T-helper 17 cell (primary cell): ENCODE measurements at places on chromosomes 5 and 9. TPM values are rescaled to one million over a fixed set of nuclear protein-coding genes. Genes with fewer than 3 reads are reported as not detected.

DNA sequence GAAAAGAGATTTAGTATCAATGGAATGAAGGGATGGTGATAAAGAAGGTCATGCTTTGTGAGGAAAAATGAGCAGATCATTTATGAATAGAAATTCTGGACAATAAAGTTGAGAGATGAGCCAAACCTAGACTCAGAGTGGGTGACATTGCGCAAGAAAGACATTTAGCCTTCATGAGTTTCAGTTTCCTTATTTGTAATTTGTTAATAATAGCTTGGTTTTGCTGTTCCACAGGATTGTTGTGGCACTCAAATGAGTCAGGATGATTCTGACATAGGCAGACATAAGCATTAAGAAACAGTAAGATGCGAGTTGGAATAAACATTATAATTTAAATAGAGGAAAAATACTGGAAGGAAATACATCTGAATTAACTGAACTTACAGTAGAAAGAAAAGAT lies 34.8 kb downstream of the ITGA2 start:
- no peak for DNase-seq

Gene SPEF2
- total RNA-seq, result 4.5 TPM

Gene TERT
- total RNA-seq, result 0.10 TPM

Gene IL3
- total RNA-seq, result not detected

DNA sequence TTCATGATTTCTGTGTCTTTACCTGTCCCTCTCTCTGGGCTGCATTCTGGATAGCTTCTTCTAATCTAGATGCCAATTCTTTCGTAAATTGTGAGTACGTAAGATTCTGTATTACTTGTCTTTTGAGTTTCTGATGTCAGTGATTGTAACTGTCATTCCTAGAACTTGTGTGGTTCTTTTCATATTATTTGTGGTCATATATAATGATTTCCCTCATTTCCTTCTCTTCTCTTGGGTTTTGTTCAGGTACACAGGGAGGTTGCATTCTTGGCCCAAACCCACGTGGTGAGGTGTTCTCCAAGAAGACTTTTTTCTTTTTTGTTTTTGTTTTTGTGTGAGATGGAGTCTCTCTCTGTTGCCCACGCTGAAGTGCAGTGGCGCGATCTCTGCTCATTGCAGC lies 13.8 kb downstream of the UGCG start:
- no peak for DNase-seq

- no peak for DNase-seq
Measured at GRCh38 chr5:171418982-171419687, at the start of gene FGF18. FGF18 (plus strand) TSS chr5:171419647; CDS start chr5:171420200, 553 bp downstream.

Gene PGGT1B
- total RNA-seq, result 39.3 TPM

- no peak for DNase-seq
Measured at GRCh38 chr9:112569186-112569585, 82.6 kb downstream of the KIAA1958 start.

Gene PCDHA9
- total RNA-seq, result not detected

DNA sequence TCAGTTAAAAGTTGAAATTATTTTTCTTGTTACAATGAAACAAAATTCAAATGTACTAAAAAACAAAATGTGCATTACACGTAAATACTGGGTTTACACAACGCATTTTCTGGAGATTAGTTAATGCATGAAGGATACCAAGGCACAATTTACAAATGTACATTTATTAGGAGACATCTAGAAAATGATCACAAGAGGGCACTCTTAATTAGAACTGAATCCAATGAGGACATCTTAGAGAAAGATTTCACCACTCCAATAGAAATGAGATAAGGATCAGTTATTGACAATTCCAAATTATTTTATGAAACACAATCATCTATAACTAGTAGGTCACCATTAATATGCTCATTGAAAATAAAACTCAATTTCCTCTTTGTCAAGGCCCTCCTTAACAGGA lies 36.6 kb upstream of the CDH12 start:
- no peak for DNase-seq

DNA sequence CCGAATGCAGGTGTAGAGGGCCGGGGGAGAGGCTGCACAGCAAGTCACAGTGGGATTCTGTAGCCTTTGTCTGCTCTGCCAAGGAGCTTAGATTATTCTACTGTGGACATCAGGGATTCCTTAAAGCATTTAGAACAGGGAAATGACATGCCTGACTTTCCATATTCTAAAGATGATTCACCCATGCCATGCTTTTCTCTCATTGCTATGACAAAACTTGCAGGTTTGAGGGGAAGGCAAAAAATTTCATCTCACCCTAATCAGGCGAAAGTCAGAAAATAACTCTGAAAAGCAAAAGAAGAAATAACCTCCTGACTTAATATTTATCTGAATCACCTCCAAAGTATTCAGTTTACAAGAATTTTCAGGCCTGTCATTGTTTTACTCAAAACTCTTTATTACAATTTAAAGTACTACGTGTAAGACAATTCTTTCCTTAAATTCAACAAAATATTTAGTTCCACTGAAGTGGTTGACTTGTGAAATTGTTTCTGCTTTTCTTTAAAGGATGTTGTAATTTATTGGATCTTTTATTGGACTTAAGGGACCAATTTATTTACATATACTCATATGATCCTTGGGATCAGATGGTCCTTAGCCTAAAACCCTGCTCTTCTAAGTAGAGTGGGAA lies 30.0 kb upstream of the GAS1 start:
- no peak for DNase-seq

Gene PRUNE2
- 0.40 TPM for total RNA-seq

- DNase-seq, result no peak
Measured at GRCh38 chr5:172871536-172871935, 37.5 kb downstream of the ERGIC1 start.

DNA sequence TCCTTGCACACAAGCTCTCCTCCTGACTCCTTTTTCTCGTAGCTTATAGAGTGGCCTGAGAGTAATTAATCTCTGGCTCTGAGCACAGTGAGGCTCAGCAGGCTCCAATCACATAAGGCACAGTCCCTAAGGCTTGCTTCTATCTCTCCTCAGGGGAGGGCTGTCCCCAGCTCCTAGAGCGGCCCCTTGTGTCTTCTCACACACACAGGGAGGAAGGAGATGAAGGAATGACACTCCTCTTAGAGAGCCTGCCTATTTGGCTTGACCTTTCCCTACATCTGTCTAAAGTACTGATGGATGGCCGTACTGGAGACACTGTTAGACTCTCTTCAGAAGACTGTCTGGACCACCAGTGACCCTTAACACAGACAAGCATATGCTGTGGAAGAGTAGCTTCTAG lies 12.9 kb downstream of the TAS2R1 start:
- DNase-seq, result no peak

Gene PRELID1
- 44.9 TPM for total RNA-seq

Gene DMRT2
- total RNA-seq, result not detected

DNA sequence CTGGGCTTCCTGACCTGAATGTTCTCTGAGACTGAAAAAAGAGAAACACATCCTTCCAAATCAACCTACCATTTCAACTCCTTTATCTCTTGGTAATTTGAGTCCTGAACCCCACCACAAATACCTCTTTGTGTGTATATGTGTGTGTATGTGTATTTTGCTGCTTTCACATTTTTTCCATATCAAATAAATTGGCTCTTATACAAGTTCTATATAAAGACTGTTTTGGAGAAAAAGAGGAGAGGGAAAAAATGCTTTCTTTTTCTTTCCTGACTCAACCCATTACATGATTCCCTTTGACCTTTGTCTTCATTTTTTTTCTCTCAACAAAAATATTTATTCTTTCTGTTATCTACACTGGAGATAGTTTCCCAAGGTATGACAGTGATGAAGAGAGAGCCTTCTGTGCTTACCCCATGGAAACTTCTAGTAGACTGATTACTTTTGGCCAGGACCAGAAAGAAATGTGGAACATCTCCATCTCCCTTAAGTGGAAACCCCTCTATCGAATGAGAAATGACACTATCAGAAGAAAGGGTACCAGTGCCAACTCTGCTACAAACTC lies 85.3 kb downstream of the PAPPA start:
- DNase-seq, result no peak

DNA sequence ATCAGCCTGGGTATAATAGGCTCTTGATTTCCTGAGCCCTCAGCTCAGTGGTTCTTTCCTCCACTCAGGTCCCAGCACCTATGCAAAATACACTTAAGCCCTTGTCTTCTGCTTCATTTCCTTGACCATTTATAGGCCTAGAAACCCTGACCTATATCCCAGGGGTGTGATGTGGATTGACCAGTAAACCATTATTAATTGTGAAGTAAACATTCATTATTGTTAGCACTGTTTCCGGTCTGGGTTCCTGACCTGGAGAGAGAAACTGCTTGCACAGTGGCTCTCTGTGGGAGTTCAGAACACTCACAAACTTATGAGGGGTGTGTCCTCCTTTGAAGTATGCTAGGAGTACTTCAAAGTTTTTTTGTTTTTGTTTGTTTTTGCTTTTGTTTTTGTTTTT lies 19.6 kb upstream of the TOMM5 start:
- no peak for DNase-seq

DNA sequence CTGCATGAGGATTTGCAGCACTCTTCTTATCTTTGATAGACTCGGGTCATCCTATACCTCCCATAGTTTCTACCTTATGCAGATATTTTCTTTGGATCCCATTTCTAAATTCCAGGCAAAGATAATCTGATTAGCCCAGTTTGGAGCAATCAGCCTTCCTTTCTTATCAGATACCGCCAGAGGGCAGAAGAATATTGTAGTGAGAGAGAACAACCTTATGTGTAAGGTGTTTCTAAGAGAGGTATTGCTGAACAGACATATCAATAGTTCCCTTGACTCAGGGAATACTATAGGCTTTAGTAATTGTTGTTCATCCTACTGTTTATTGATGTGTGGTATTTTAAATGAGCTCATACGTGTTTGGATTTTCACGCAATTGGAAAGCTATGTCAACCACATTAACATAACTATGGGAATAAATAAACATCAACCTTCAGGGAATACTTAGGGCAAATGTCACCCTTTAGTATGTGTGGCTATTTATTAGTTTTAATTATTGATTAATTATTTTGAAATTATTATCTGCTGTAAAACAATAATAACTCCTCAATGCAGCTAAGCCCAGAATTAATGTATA lies 1435.2 kb upstream of the CDH9 start:
- DNase-seq, result no peak

- no peak for DNase-seq
Measured at GRCh38 chr5:173664154-173664526, 47.7 kb upstream of the BOD1 start.

DNA sequence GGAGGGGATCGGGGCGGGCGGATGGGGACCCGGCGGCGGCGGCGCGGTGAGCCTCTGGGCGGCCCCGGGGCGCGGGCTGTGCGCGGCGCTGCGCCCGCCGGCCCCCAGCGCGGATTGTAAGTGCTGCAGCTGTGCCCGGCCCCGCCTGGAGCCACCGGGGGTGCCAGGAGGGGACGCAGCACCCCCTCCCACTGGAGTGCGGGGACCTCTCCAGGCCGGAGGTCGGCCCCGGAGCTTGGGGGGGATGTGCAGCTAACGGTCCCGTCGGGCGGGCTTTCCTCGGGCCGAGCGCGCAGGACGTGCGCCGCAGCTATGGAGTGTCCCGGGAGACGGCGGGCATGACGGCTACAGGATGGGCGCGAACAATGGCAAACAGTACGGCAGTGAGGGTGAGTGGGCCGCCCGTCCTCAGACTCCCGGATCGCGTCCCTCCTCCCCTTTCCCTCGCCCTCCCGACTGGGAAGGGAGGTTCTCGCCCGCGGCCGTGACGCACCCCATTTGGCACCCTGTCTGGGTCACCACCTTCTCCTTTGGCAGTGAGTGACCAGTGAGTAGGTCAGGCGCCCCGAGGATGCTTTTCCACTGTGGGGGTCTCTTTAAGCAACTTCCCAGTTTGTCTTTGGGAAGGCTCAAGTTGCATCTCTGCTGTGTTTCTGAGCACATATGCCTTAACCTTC lies 483 bp downstream of the FBXL7 start:
- DNase-seq, result no peak

DNA sequence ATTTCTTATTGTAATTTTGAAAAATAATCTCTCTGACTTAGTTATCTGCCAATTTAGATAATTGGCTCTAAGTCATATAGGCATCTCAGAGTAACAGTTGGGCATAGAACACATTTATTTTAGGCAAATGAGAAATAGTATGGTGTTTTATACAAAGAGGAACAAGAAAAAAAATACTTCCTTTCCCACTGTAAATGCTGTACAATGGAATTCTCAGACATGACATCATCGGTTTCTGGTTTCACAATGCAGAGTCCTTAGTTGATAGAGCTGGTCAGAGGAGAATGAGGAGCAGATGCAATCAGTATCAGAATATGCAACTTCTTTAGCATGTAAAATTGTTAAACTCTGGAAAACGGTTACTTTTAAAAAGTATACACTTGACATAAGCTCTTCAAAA lies 49.4 kb downstream of the PLK2 start:
- no peak for DNase-seq

- no peak for DNase-seq
Measured at GRCh38 chr5:107878661-107879060, 207.9 kb upstream of the EFNA5 start.

GRCh38 chr5:173204185-173204979 lies 30.6 kb downstream of the NKX2-5 start:
- DNase-seq, result no peak

DNA sequence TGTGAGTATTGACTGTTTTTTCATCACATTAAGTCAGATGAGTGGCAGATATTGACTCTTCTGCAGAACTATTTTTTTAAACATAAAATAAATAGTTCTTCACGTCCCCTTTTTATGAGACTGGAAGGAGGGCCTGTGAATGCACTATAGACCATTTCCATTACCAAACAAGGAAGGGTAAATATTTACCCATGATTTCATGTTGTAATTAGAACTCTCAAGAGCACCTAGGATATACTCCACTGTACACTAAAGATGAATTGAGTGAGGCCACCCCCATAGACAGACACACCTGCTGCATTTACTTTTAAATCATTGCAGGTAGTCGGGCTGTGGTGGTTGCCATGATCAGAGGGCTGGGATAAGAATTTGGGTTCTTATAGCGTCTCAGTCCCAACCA lies 22.6 kb downstream of the SLC36A1 start:
- no peak for DNase-seq

DNA sequence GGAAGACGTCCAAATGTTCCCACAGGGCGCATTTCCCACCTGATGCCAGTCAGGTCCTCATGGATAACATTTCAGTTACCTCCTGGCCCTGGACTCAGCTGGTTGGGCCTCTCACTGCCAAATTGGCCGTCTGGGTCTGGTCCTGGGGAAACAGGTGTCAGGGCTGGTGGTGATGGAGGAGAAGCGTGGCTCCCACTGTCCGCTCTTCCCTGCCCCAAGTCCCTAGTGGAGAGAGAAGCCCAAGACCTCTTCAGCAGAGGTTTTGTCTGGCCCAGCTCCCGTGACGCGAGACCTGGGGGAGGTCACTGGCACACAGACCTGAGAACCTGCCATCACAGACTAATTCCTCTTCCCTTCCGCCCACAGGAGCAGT lies 27.8 kb upstream of the PRDM12 start:
- DNase-seq, result no peak

GRCh38 chr5:172530406-172530805 lies 76.1 kb upstream of the SH3PXD2B start:
- DNase-seq, result no peak

- DNase-seq, result no peak
Measured at GRCh38 chr5:171989276-171989675, 17.2 kb downstream of the FBXW11 start.

DNA sequence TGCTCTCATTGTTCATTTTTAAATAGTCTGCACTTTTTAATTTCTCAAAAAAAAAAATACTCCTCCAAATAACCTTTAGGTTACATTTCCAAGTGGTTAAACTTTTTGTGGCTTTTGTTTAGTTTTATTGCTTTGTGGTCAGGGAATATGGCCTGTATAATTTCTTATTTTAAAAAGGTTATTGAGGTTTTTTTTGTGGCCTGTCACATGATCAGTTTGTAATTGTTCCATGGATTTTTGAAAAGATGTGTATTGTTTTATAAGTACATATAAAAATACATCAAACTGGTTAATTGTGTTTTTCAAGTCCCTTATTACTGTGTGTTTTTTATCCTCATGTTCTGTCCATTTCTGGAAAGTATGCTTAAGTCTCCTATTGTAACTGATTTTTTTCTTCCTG lies 64.0 kb downstream of the ZNF618 start:
- no peak for DNase-seq

Gene OMD
- not detected for total RNA-seq
